Left ventricle myocardium inferior (tissue), 1 donor: ENCODE measurements at places on chromosomes 1 and 21. TPM values are rescaled to one million over a fixed set of nuclear protein-coding genes. Genes with fewer than 3 reads are reported as not detected.

Gene CAMK2N1
- total RNA-seq, result 7.9 TPM

Gene CFAP45
- 1.1 TPM for total RNA-seq

Gene ZNF362
- 32.4 TPM for total RNA-seq

DNA sequence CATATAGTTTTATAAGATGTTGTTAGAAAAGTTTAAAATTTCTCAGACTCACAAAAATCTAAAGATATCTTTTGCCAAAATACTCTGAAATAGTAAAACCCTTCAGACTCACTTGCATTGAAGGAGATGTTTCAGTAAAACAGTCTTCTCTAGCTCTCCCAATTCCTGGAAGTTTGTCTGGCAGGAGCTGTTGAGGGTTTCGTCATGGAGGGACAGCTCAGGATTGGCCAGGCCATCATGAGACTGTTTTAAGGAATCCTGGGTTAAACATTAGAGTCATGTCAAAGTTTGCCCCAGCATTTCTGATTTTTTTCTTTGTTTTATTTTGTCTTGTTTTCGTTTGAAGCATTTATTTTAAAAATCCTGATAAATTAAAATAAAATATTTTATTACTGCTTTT is 293.8 kb upstream of the PBX1 start:
- H3K36me3 ChIP-seq, result no peaks in the 10 kb centered on the region
- H3K4me1 ChIP-seq, result no peaks in the 10 kb centered on the region
- H3K4me3 ChIP-seq, result no peak overlapping the region
- DNase-seq, result no peak
